ENCODE measurements at places on chromosomes 5 and 9.

DNA sequence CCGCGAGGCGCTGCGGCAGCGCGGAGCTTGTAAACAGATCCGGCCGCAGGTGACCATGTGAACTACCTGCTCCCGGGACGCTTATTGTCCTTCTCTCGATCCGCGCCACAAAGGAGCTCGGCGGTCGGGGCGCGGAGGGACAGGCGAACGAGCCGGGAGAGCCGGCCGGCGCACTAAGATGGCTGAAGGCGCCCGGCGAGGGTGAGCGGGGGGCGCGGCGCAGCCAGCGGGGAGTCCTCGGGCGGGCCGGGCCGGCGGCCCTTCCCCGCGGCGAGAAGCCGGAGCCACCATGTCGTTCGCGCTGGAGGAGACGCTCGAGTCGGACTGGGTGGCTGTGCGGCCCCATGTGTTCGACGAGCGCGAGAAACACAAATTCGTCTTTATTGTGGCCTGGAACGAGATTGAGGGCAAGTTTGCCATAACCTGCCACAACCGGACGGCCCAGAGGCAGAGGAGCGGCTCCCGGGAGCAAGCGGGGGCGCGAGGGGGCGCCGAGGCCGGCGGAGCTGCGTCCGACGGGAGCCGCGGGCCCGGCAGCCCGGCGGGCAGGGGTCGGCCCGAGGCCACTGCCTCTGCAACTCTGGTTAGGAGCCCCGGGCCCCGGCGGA is 535 bp downstream of the JMY start:
- DNase-seq = no peak

- DNase-seq = no peak
These were observed 123.0 kb upstream of the MTAP start for GRCh38 chr9:21679432-21679831.

DNA sequence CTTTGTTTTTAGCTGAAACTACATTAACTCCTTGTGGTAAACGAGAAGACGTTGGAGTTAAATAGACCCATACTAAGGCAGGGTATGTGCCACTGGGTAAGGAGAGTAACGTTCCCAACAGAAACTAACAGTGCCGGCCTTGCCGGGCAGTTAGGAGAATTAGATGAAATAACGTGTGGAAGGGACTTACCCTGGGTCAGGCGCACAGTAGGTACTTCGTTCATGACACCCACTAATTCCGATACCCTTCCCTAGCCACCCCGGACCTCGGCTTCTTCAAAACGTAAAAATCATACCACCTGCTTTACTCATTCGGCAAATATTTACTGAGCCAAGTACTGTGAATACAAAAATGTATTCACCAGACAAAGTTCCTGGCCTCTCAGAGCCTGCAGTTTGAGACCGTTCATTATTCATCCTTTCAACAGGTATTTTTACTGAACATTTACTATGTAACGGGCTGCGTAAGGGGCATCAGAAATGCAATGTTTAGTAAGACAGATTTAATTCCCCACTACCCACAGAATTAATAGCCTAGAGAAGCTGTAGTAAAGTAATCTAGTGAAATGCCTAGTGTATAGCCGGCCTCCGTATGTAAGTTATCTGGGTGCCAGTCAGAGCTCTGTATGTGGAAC is 3.2 kb upstream of the SMIM23 start:
- DNase-seq = no peak

- no peak for DNase-seq
These were observed 29.9 kb downstream of the SPACA9 start for GRCh38 chr9:132908635-132909034.

- no peak for DNase-seq
These were observed 96.0 kb upstream of the ITGA2 start for GRCh38 chr5:52893105-52893504.

GRCh38 chr5:68652534-68652965 is 437.0 kb downstream of the PIK3R1 start:
- no peak for DNase-seq

DNA sequence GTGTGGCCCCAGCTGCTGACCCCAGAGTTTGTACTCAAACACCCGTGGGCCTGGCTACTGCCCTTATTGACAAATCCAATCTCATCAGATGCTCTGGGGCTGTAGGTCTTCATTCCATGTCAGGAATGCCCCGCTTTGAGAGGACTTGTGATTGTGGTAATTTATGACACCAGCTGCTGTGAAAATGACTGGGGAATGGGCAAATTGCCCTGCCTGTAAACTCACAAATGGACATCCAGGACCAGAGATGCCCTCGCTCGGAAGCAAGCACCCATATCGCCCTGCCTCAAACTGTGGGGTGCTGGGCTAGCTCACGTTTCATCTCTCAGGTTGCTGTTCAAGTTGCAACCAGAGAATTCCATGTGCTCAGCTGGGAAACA is 225.9 kb upstream of the MAP3K1 start:
- DNase-seq = no peak

- DNase-seq = no peak
These were observed 33.3 kb upstream of the SLCO6A1 start for GRCh38 chr5:102532123-102532522.

DNA sequence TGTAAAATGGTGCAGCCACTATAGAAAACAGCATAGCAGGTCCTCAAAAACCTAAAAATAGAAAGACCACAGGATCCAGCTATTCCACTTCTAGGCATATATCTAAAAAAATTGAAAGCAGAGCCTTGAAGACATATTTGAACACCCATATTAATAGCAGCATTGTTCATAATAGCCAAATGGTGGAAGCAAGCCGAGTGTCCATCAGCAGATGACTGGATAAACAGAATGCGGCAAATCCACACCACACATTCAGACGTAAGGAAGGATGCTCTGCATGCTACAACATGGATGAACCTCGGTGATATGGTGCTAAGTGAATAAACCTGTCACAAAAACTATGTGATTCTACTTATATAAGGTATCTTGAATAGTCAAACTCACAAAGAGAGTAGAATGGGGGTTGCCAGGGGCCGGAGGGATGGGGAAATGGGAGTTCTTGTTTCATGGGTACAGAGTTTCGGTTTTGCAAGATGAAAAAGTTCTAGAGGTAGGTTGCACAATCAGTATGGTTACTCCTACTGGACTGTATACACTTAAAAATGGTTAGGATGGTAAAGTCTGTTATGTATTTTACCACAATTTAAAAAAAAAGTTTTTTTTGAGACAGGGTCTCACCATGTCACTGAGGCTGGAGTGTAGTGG is 17.1 kb upstream of the HSD17B3 start:
- DNase-seq = no peak

- no peak for DNase-seq
These were observed 163.6 kb downstream of the MEF2C start for GRCh38 chr5:88719434-88719833.

DNA sequence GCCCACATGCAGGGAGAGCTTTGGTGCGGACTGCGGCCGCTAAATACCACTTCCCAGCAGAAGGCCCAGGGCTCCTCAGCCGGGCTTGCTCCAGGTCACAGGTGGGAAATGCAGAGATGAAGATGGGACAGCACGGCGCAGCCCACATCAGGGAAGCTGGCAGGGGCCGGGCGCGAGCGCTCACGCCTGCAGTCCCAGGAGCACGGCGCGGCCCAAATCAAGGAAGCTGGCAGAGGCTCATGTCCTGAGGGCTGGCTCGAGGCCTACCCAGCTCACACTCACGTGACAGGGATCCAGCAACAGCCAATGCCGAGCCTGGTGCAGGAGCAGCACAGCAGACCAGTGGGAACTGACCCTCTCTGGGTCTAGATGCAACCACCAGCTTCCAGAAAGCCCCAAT is 16.3 kb downstream of the LPCAT1 start:
- no peak for DNase-seq

DNA sequence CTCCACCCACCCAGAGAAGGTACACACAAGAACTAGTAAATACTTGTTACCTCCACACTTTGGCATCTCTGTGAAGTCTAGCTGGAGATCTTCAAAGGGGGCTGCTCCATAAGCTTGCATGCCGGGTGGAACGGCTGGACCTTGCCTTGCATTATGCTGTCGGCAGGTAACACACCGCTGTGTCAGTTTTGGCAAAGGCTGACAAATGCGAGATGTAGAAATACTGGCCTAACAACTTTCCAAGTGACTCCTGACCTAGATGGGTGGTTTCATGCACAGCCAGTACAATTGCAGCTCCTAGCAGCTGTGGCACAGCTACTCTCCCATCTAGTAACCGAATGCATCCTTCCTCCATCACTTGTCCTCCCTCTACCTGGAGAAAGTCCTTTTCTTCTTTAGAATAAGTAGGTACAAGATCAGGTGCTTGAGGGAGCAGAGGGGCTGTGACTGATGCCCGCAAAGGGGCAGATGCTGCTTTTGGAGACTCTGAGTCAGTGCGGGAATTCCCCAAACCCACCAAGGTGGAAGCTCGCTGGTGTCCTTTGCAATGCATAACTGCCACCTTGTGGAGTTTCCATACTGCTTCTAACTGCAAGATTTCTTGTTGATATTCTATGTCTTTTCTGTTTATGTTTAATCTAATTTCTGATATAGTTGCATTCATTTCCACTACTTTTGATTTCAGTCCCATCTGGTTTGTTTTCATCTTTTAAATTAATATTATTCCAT is 78.4 kb downstream of the TMEM161B start:
- no peak for DNase-seq

DNA sequence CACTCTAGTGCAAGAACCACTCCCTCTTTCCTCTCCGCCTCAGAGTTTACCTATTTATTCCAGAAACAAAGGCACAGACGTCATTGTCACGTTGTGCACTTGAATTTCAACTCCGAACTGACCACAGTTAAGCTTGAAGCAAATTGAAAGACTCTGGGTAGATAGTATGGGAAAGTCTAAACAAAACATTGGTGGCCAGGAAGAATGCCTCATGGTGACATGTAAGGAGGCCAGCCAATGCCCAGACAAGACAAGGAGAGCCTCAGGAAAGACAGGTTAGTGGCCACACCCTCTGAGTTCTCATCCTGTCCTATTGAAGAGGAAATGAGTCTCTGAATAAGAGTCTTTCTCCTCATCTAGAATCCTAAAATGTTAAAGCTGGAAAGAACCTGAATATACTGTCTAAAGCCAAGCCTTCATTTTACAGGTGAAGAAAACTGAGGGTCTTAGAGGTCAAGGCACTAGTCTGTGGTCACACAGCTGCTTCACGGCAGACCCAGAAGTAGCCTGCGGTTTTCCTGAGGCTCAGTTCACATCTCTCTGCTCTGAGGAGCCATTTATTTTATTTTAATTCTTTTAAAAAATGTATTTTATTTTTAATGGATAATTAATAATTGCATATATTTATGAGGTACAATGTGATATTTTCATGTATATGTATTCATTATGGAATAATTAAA is 30.2 kb downstream of the ZFAND5 start:
- no peak for DNase-seq

DNA sequence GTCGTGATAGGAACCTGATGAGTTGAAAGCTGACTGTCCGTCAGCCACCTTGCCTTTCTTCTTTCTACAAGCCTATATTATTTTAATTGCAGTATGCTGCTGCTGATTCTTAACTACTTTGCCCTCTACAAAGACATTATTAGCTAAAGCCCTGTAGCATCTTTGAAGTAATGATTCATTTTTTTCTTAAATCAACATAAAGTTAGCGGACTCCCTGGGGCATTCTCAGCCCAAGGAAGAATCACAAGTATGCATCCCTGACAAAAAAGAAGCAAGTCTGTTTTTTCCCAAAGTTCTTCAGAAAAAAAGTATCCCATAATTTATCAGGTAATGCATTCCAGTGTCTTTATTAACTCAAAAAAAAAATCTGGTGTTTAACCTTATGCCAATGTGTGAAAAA is 69.5 kb upstream of the TAS2R1 start:
- no peak for DNase-seq

DNA sequence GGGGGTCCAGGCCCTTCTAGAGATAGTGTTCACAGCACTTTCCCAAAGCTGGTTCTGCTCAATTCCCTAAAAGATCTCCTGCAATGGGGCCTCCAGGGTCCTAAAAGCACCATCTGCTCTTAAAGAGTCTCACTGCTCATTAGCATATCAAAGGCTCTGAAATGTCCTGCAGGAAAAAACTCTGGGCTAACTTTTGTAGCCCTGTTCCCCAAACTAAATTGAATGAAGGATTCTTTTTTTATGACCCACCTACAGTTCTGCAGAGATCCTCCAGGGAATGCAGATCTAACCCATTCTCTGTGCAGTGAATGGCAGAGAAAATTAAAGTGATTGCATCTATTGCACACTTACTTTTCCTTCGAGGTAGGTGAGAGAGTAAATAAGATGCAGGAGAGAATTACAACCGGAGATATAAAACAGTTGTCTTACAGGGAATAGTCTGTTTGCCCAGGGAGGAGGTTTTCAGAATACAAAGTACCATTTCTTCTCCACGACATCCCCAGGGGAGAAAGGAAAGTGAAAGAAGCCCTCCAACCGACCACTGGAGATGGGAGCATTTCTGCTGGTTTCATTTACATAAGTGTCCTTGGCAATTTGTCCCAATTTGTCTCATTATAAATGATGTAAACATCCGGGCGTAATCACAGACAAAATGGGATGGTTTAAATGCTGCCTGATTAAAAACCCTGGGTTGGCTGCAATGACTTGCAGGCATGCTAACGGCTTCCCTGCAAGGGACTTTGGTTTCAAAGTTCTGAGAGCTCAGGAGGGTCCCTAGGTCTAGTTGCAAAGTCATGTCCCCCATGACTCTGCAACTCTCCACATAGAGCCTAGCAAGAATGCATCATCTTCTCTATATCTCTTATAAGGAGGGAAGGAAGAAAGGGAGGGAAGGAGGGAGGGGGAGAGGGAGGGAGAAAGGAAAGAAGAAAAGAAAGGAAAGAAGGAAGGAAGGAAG is 114.0 kb downstream of the KCNIP1 start:
- no peak for DNase-seq

DNA sequence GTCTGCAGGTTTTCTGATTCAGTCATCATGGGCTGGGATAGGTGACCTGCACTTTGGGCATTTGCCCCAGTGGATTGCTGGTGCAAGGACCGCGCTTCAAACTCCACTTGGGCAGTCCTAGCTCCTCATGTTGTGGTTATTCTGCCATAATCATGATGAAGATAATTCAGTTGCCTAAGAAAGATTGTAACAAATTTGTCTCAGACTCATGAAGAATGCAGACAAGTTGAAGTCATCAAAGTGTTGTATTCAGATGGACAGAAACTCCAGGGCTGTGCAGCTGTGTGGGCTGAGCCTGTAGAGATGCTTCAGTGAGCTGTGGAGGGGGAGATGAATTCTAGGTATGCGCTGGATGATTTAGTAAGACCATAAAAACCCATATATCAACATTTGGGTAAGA is 38.5 kb downstream of the TARS1 start:
- no peak for DNase-seq

- no peak for DNase-seq
These were observed 132.3 kb upstream of the ZNF608 start for GRCh38 chr5:124878583-124879342.

- DNase-seq = no peak
These were observed 21.5 kb upstream of the MGAT1 start for GRCh38 chr5:180823940-180824629.

- no peak for DNase-seq
These were observed 135.5 kb upstream of the CPEB4 start for GRCh38 chr5:173752653-173753052.

GRCh38 chr5:154291917-154292316 is 101.4 kb downstream of the GALNT10 start:
- DNase-seq = no peak

GRCh38 chr5:129904102-129904666 is at the start of gene CHSY3:
TSS of gene CHSY3 (plus strand) at chr5:129904465.
- peak; percentile 69 for DNase-seq
